ENCODE measurements at places on chromosomes 3 and 15.

DNA sequence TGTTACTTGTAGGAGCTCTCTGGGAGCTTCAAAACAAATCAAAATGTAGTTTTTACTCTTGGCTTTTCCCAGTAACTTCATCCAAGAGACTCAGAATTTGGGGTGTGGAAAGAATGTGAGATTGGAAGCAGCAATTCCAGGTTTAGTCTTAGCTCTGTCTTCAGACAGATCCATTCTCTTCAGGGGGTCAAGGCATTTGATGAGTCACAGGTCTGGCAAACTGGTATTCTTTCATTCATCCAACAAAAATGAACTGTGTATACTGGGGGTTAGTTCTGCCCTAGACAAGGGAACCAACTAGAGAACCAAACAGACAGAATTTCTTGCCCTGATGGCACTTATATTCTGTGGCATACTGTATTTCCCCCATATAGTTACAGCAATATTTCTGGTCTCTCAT lies 36.3 kb upstream of the CADPS start:
- no peak for DNase-seq

DNA sequence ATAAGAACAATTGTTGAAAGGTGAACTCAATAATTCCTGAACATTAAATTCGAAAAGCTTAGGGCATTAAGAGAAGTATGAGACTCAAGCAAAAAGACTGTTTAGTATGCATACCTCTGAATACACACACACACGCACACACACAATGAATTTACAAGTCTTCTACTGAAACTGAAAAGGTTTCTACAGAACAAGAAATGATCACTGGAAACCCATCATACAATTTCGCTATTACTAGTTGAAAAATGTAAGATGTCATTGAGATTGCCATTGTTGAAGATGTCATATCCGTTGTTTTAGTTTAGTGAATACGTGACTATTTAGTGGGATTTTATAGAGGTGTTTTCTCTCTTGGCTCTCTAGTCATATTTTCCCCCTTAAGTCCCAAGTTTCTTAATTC lies 106.8 kb downstream of the FOXB1 start:
- DNase-seq = no peak

DNA sequence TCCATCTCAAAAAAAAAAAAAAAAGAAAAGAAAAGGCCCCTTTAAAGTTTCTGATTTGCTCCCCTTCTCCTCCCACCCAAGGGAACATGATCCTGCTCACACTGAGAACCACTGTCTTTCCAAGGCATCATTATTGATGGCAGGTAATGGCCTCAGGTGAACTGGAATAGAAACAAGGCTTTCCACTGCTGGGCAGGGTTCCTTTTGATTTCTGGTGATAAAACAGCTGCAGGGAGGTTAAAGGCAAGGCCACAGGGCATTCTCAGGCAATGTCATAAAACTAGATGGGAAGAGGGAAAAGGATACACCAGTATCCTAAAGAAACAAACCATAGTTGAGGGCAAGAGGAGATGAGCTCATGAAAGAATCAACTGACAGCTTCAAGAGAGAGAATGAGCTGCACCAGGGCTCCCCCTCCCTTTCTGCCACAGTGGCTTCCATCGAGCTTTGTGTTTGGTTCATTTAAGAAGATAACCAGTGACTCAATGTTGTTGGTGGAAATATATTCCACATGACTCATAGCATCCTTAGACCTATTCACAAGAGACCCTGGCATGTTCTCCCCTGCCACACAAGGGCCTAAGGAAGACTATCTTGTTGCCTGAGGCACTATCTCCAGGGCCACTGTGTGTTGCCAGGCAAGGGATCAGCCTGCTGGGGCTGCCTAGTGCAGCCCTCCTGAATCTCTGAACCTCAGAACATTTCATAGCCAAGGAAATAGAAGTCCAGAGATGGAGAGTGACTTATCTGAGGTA lies 86.4 kb downstream of the WDR76 start:
- DNase-seq = no peak

DNA sequence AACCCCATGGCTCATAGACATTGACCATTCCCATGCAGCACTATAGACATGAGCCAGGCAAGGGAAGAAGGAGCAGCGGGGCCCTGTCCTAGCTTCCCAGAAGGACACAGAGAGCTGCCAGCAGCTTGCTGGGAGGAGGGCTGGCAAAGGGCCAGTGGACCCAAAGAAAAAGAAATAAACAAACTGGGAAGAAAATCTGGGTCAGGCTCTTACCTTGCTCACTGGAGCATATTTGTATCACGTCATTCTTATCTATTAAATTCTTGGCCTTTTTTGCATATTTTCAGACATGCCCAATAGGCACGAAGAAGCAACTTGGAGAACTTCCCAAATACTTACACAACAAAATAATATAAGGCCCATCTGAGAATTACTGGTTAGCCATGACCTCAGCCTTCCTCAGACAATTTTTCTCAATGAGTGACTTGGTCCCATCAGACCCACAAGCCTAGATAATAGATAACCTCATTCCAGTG lies 28.4 kb downstream of the RASGRP1 start:
- no peak for DNase-seq

DNA sequence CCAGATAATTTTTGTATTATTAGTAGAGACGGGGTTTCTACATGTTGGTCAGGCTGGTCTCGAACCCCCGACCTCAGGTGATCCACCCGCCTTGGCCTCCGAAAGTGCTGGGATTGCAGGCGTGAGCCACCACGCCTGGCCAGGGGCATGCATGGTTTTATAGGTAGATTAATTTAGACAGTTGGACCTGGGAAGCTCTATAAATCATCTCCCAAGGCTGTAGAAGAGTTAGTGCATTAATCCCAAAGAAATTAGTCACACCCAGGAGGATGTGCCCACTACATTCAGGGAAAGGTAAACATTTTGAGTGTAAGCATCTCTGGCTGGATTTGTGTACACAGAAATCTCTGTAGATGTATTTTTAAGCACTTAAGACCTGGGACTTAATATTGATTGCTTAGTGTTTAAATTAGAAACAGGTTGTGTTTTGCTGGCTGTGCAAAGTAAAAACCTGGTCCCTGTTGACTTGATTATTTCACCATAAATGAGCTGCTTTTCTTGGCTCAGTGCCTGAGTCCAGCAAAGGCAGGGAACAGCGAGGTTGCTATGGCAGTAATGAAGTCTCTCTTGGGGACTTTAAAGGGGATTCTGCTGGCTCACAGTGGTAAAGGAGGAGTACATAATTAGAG lies 19.2 kb downstream of the EXOSC7 start:
- peak; percentile 23 for DNase-seq
